ENCODE measurements at places on chromosomes 1 and 21. TPM values are rescaled to one million over a fixed set of nuclear protein-coding genes. Genes with fewer than 3 reads are reported as not detected.

- H3K27me3 ChIP-seq: no peaks in the 10 kb centered on the region
- no peak for DNase-seq
- H3K4me3 ChIP-seq: no peak overlapping the region
- H3K36me3 ChIP-seq: peaks cover 2% of the 10 kb centered on the region
- no peak overlapping the region for H3K27ac ChIP-seq
These were observed 18.8 kb upstream of the ACTRT2 start for GRCh38 chr1:3002349-3003038.

DNA sequence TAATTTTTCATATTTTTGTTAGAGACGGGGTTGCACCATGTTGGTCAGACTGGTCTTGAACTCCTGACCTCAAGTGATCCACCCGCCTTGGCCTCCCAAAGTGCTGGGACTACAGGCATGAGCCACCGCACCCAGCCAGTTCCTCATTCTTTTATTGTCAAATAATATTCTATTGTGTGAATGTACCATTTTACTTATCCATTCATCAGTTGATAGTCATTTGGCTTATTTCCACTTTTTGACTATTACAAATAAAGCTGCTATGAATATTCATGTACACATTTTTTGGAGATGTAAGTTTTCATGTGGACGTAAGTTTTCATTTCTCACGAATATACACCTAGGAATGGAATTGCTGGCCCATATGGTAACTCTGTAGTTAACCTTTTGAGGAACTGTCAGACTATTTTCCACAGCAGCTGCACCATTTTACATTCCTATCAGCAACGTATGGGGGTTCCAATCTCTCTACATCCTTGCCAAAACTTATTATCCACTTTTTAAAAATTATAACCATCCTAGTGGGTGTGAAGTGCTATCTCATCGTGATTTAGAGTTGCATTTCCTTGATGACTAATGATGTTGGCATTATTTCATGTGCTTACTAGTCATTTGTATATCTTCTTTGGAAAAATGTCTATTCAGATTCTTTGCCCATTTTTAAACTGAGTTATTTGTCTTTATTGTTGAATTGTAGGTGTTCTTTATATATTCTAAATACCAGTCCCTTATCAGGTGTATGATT, 12.7 kb downstream of the PACC1 start:
- no peak overlapping the region for H3K4me3 ChIP-seq
- no peak for DNase-seq
- peaks cover 55% of the 10 kb centered on the region for H3K36me3 ChIP-seq
- H3K27ac ChIP-seq: no peak overlapping the region

Gene SLC45A1
- 4.9 TPM for total RNA-seq

Gene TTLL10
- total RNA-seq: not detected

- H3K27me3 ChIP-seq: no peaks in the 10 kb centered on the region
- DNase-seq: no peak
- H3K27ac ChIP-seq: no peak overlapping the region
- H3K4me3 ChIP-seq: no peak overlapping the region
These were observed 893.4 kb upstream of the ADGRL4 start for GRCh38 chr1:79899914-79900313.

GRCh38 chr1:84995484-84996334, 1.2 kb downstream of the MCOLN2 start:
- peaks cover 2% of the 10 kb centered on the region for H3K36me3 ChIP-seq
- peak overlapping the region; percentile 18 for H3K4me3 ChIP-seq
- peaks cover 8% of the 10 kb centered on the region for H3K4me1 ChIP-seq
- DNase-seq: no peak
- peaks cover 72% of the 10 kb centered on the region for H3K27me3 ChIP-seq
